B cell (primary cell): ENCODE measurements at places on chromosomes 7 and 10.

- H3K27ac ChIP-seq = no peak overlapping the region
- no peak for DNase-seq
- H3K36me3 ChIP-seq = peaks cover 17% of the 10 kb centered on the region
- H3K4me3 ChIP-seq = no peak overlapping the region
Measured at GRCh38 chr7:2173189-2173827, 59.4 kb downstream of the MAD1L1 start.

- no peak overlapping the region for H3K4me3 ChIP-seq
- H3K27me3 ChIP-seq = no peaks in the 10 kb centered on the region
- H3K27ac ChIP-seq = no peak overlapping the region
- no peaks in the 10 kb centered on the region for H3K36me3 ChIP-seq
Measured at GRCh38 chr7:142196066-142196840, 61.6 kb downstream of the PRSS58 start.

GRCh38 chr7:868189-868486, 8.2 kb upstream of the GET4 start:
- no peaks in the 10 kb centered on the region for H3K36me3 ChIP-seq
- no peak overlapping the region for H3K4me3 ChIP-seq
- DNase-seq = no peak
- no peaks in the 10 kb centered on the region for H3K27me3 ChIP-seq
- no peak overlapping the region for H3K27ac ChIP-seq
- peaks cover 2% of the 10 kb centered on the region for H3K4me1 ChIP-seq

- DNase-seq = no peak
- H3K4me1 ChIP-seq = peaks cover 6% of the 10 kb centered on the region
- no peak overlapping the region for H3K27ac ChIP-seq
- H3K4me3 ChIP-seq = no peak overlapping the region
- no peaks in the 10 kb centered on the region for H3K27me3 ChIP-seq
Measured at GRCh38 chr10:3432081-3432825, 259.7 kb upstream of the PITRM1 start.

GRCh38 chr10:107409522-107409921, 245.0 kb upstream of the SORCS1 start:
- H3K4me1 ChIP-seq = no peaks in the 10 kb centered on the region
- H3K27ac ChIP-seq = no peak overlapping the region
- no peak overlapping the region for H3K4me3 ChIP-seq
- peak; percentile 61 for DNase-seq

DNA sequence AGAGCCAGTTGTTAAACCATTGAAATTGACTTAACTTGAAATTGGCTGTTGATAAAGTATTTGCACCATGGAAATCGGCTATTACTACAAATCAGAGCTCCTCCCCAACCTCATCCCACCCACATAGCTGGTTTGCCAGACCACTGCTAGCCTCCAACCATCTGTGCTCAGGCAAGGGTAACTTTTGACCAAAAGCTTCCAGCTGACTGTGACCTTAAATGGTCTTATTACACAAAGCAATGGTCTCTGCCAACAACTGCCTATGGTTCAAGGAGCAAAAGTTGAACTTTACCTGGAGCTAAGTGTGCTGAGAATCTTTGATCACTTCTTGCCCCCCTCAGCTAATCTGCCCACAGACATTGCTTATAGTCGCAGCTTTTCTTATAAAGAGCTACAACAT, 48.5 kb upstream of the ADRB1 start:
- no peaks in the 10 kb centered on the region for H3K36me3 ChIP-seq
- H3K27ac ChIP-seq = no peak overlapping the region
- no peak overlapping the region for H3K4me3 ChIP-seq
